Keratinocyte (primary cell): ENCODE measurements at places on chromosomes 1 and 21. TPM values are rescaled to one million over a fixed set of nuclear protein-coding genes. Genes with fewer than 3 reads are reported as not detected.

The ETV3L gene
- polyA plus RNA-seq = not detected in 3 replicates

The RNF223 gene
- 0.22 to 0.45 TPM (median 0.32 TPM) in 3 replicates for polyA plus RNA-seq

The RUNX1 gene
- 25.5 to 91.0 TPM (median 44.9 TPM) in 3 replicates for polyA plus RNA-seq

The CFAP74 gene
- polyA plus RNA-seq = not detected in 3 replicates

The KPRP gene
- 0.82 to 2.0 TPM (median 0.90 TPM) in 3 replicates for polyA plus RNA-seq

The DTL gene
- polyA plus RNA-seq = 1.9 to 17.4 TPM (median 9.3 TPM) in 3 replicates

The AZIN2 gene
- polyA plus RNA-seq = 5.9 to 9.1 TPM (median 6.7 TPM) in 3 replicates

The CD53 gene
- polyA plus RNA-seq = 0.09 to 0.58 TPM (median 0.19 TPM) in 3 replicates

The LDLRAD1 gene
- polyA plus RNA-seq = not detected in 3 replicates

The AMY1B gene
- polyA plus RNA-seq = not detected in 3 replicates

The LHX8 gene
- not detected in 3 replicates for polyA plus RNA-seq

The SYT6 gene
- not detected in 3 replicates for polyA plus RNA-seq

The CACNA1S gene
- not detected in 3 replicates for polyA plus RNA-seq

The SIPA1L2 gene
- polyA plus RNA-seq = 1.7 to 3.1 TPM (median 2.1 TPM) in 3 replicates

The MASP2 gene
- 0.03 TPM in 3 replicates for polyA plus RNA-seq

The NOTCH2 gene
- 22.5 to 36.9 TPM (median 24.3 TPM) in 3 replicates for polyA plus RNA-seq

The NBPF11 gene
- polyA plus RNA-seq = 4.4 to 8.4 TPM (median 8.4 TPM) in 3 replicates

GRCh38 chr1:35718492-35719336 lies at the start of gene C1orf216:
C1orf216 (minus strand) TSS chr1:35718884; CDS start chr1:35716321, 2,563 bp downstream.
- DNase-seq = no peak

GRCh38 chr21:41466024-41466820 lies 40.2 kb downstream of the MX1 start:
- no peak for DNase-seq

- DNase-seq = peak; percentile 71
Observed at GRCh38 chr1:32273391-32274208, 18.3 kb upstream of the HDAC1 start.

DNA sequence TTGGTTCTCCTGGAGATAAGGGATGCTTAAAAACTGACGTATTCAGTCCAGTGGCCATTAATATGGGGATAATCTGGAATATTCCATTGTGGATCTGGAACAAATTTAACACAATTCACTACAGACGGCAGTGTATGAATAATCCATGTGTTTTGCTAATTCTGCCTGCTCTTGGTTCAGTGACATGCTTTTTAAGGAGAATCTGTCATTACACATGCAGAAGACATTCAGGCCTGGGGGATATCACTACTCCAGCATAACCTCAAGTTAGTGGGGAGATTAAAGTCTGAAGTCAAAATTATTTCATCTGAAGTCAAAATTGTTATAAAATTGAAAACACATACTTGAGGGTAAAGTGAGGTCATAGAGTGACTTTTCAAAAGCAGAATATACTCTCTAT lies 789.3 kb downstream of the USP25 start:
- no peak for DNase-seq

DNA sequence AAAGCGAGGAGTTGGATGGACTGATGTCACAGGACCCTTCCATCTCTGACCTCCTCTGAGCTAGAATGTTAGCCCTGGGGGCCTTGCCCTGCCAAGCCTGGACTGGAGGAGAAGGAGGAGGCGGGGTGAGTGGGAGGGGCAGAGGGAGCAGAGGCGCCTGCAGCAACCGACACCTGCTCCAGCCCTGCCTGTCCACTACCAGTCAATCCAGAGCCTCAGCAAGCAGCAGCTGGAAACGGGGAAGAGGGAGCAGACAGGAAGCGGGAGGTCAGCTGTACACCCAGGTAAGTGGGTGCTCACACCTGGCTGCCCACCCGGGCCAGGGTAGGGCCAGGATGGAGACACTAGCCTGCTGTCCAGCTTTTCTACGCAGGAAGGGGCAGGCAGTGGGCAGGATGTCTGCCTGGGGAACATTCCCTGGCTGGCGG lies at the start of gene IGFN1:
Gene IGFN1, plus strand, starts transcription at position 201 of the 428 bp plus-strand sequence. CDS start 2,470 bp downstream, outside the sequence.
- no peak for DNase-seq

DNA sequence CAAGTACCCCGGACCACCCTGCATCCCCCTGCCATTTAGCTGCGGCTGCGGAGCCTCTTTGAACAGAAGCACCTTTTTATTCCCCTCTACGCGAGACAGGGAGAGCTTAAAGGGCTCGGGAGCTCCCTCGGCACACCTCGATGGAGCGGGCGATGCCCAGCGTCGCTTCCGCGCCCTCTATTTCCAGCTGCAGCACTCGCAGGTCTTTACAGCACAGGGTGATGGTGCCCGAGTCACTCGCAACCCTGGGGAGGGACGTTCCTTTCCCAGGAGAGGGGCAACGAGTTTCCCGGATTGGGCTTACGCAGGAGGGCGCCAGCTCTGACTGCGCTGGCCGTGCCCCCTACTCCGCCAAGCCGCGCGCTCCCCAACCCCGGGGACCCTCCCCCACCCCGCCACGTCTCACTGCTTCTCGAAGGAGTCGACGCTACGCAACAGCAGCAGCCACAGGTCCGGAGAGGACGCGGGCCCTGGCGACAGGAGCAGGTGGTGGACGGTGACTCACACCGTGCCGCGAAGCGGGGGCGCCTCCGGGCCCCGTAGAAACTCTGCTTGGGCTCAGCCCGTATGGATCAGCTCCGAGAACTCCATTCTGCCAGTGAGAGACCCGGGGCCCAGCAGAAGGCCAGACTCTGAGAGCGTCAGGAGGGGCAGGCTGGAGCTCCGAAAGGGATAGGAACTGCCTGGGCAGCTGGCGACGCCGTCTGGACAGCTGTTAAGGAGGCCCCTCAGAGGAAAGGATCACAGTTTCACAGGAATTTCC lies 5.8 kb upstream of the FAM167B start:
- no peak for DNase-seq

DNA sequence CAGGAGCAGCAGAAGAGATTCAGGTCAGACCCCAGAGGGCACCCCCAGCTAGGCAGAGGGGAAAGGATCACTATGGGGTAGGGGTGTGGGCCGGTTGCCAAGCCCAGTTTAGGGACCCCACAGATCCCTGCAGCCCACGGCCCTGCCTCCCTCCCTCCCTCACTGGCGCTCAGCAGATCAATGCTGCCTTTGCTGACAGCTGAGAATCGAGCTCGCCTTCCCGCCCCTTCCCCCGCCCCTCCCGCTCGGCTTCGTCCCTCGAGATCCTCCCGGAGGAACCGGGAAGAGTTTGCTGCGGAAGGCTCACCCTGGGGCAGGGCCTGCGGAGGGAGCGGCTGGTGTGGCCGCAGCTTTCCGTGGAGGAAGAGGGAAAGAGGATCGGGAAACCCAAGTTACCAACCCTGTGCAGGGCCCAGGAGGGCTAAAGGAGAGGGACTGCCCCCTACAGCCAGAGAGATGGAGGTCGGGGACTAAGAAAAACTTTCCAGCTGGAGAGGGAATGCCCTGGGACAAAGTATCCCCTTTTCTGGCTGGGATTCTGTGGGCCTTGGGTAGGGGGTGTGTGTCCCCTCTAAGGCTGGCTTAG lies 1.1 kb upstream of the KCNQ4 start:
- no peak for DNase-seq

- peak; percentile 54 for DNase-seq
Observed at GRCh38 chr1:98991127-98992012, 13.3 kb downstream of the PLPPR5 start.

DNA sequence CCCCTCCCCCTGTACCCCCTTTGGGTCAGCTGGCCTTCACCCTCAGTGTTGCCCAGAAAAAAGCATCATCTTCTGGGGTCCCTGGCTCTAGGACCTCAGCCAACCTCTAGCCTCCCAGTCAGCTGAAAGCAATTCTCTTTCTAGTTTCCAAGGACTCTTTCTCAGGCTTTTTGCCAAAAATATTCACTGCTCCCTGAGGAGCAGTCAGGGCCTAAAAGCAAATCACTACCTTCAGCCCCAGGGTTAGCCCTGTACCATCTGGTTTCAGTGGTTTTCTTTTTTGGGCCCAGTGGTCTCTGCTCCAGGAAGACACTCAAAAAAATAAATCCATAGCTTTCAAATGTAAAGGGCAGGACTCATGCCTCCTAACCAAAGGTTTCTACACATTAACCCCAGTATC lies 3.1 kb upstream of the LMOD1 start:
- DNase-seq = no peak

GRCh38 chr1:231045286-231045685 lies 5.2 kb upstream of the FAM89A start:
- DNase-seq = no peak

DNA sequence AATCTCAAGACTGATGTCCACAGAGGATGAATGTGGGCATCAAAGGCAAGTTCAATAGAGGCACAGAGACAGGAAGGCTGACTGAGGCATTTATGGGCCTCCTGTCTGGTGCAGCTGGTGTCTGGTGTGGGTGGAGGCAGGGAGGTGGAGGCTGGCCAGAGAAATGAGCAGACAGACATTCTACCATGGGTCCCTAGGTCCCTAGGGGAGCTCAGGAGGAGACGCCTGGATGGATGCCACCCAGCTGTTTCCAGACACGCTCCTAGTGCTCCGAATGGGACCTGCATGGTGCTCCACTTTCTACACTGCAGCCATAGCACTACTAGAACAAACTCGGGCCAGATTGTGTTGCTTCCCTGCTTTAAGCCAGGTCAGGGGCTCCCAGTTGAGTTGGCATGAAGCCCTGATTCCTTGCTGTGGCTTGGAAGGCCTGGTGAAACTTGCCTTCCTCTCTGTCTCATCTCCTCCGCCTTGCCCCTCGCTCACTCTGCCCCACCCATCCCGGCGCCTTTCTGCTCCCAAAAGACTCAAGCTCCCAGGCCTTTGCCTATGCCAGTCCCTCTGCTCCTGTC lies 25.3 kb downstream of the PADI2 start:
- no peak for DNase-seq

- DNase-seq = no peak
Observed at GRCh38 chr1:67004176-67004575, 49.8 kb downstream of the SLC35D1 start.

DNA sequence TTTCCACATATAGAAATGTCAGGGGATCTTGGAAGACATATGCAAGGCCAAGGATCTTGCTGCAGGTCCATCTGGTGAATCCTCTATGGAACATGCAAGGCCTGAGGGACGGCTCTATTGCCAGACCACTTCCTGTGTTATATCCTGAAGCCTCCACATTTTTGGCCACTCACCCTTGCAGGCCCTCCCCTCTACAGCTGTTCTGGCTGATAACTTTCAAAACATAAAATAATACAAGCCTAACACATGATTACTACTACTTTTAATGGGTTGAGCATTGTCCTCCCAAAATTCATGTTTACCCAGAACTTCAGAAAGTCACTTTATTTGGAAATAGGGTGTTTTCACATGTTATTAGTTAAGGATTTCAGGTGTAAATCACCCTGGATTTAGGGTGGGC lies 18.5 kb upstream of the LYPLAL1 start:
- no peak for DNase-seq

- no peak for DNase-seq
Observed at GRCh38 chr1:44543786-44544185, 130.5 kb downstream of the TMEM53 start.

DNA sequence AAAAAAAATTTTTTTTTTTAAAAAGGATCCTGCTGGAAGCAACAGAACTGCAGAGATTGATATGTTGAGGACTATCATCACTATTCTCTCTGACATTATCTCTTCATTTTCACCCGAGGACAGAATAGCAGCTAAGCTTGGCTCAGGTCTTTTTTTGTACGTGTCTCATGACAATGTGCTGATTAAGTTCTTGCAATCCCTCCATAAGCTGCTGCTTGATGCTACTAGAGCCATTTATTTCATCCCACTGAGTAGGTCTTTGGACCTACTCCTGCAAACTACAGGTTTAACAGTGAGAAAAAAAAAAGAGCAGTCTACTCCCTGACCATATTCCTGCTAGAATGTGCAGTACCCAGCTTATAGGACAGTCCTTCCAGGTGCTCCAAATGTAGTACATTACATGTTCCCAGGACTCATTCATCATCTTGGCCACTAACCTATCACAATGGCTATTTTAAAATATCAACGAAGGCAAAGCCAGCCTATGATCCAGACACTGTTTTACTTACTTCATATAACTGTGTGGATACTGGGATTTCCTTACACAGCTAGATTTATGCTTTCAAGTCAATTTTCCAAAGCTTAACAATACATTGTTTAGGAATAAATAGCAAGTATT lies 54.1 kb downstream of the ARHGAP29 start:
- DNase-seq = no peak

DNA sequence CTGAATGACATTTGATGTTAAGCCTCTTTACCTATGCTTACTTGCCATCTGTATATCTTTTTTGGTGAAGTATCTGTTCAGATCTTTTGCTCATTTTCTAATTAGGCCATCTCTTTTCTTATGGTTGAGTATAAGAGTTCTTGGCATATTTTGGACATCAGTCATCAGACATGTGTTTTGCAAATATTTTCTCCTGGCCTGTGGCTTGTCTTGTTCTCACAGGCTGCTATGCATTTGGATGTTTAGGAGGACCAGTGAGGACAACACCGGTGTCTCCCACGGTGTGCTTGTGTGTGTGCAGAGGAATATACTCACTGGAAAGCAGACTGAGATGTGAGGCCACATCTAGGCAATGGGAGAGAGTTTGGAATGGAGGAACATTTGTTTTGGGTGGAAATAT lies 87.1 kb upstream of the LYST start:
- DNase-seq = no peak

DNA sequence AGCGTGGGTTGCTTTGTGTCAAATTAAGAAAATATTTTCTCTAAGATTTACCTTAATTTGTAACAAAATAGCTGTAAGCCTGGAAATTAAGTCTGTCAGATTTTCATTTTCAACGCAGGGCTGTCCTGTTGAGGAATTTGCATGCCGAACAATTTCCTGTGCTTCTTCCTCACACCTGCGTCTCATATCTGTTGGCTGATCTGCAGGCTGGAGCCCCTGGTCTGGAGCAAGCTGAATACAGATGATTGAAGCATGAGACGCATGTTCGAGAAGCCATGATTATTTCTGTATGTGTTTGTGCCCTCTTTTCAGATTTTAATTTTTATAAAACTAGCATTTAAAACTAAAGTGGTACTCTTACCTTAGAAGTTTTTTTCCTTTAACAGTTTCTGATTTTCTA lies 9.8 kb downstream of the MIXL1 start:
- no peak for DNase-seq

DNA sequence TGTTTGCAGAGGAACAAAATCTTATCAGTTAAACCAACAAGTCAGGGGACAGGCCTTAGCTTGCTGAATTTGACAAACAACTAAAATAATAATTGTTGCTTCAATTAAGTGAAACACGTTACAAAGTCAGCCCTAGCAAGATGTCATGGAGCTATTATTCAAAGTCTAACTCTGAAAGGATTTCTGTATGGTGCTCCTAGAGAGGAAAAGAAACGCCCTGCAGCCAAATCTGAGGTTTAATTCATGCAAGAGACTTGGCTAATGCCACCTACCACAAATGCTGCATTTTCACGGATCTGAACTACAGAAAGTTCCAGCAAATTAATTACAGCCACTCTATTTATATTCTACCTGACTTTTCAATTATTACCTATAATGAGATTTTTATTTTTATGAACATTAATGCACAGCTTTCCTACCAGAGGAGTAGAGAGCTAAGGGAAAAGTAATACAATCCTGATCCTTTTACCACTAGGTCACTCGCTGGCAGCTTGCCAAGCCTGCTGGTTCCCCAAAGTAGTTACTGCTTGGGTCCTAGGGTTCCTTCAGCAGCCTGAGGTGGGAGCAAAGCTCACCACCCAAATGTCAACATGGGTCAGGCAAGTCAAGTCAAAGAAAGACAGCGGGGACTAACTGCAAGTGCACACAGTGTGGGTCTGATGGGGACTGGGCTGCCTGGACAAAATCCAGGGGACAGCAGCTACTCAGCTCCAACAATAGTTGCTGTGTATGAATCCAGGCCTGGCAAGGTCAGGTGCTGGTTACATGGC lies 8.5 kb downstream of the COLGALT2 start:
- no peak for DNase-seq

- no peak for DNase-seq
Observed at GRCh38 chr21:14688936-14689335, 142.8 kb upstream of the SAMSN1 start.
